ENCODE measurements at places on chromosomes 6 and 20. TPM values are rescaled to one million over a fixed set of nuclear protein-coding genes. Genes with fewer than 3 reads are reported as not detected.

Gene COL11A2
- 0.10 TPM for total RNA-seq

Gene FKBP1C
- total RNA-seq = 0.14 TPM

Gene RAD21L1
- not detected for total RNA-seq

Gene FAM83B
- total RNA-seq = not detected

Gene TINAG
- not detected for total RNA-seq

Gene CD93
- not detected for total RNA-seq

Gene TRIM31
- total RNA-seq = 0.12 TPM

Gene OOEP
- total RNA-seq = not detected

Gene SLC44A4
- not detected for total RNA-seq

Gene DLL1
- 2.2 TPM for total RNA-seq

Gene CFAP61
- total RNA-seq = not detected

Gene RCAN2
- total RNA-seq = 1.0 TPM

Gene PEX3
- total RNA-seq = 14.9 TPM

Gene TSBP1
- total RNA-seq = not detected

Gene SLC22A23
- total RNA-seq = 1.9 TPM

Gene CDSN
- total RNA-seq = not detected

Gene EGFL8
- 0.43 TPM for total RNA-seq

Gene DLK2
- total RNA-seq = 13.7 TPM

Gene DYNLT2
- 0.50 TPM for total RNA-seq

Gene GPR63
- total RNA-seq = 2.4 TPM

Gene KIF3B
- total RNA-seq = 15.0 TPM

Gene BTN3A1
- total RNA-seq = 26.6 TPM

Gene CRIP3
- not detected for total RNA-seq

Gene DTNBP1
- total RNA-seq = 15.3 TPM

Gene BPI
- 0.10 TPM for total RNA-seq

Gene SOD2
- 48.3 TPM for total RNA-seq

Gene BEND6
- 18.9 TPM for total RNA-seq

Gene HLA-DRB5
- not detected for total RNA-seq

Gene TREML1
- total RNA-seq = not detected

Gene ESR1
- not detected for total RNA-seq

Gene CCDC170
- not detected for total RNA-seq

Gene WFDC12
- not detected for total RNA-seq

Gene SSTR4
- not detected for total RNA-seq

Gene AVP
- total RNA-seq = not detected

Gene SAPCD1
- total RNA-seq = 2.8 TPM

Gene OR2J1
- not detected for total RNA-seq

Gene MYBL2
- total RNA-seq = 40.8 TPM

Gene RIPK1
- total RNA-seq = 10.1 TPM

Gene TASP1
- total RNA-seq = 10.8 TPM

Gene RIMS4
- 3.2 TPM for total RNA-seq

Gene PAX1
- not detected for total RNA-seq

Measured in H4 (cell line).